Gastrocnemius medialis (tissue), 4 donors: ENCODE measurements at places on chromosomes 2 and 18. TPM values are rescaled to one million over a fixed set of nuclear protein-coding genes. Genes with fewer than 3 reads are reported as not detected.

DNA sequence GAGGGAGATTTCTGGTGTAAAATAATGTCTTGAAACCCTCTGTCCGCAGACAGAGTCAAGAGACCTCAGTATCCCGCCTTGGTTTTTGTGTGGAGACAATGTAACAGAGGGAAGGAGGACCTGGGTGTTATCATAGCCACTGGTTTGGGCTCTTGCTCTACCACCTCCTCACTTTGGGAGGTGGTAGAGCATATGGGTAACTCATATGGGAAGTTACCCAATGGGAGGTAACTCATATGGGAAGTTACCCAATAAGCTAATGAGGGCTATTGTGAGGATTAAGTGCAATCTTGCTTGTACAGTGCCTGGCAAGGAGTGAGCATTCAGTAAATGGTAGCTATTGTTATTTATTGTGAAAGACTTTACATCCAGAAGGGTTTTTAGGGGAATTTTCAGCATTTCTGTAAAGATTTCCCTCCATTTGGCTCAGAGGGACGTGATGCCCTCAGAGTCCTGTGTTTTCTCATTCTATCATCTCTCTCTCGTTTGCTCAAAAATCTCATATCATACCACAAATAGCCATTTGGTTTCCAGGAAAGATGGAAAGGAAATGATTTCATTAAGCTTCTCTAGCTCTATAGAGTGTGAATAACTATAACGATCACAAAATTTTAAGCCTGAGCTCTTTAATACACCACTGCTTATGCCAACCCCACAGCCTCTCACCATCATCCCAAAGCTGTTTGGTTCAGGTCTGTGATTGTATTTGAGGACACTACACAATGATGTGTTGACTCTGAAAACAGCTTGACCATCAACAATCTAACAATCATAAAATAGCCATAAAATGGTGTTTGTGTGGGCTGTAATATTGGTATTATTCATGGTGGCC, 307.7 kb downstream of the STK39 start:
- H3K27me3 ChIP-seq = no peaks in the 10 kb centered on the region
- peaks cover 6% of the 10 kb centered on the region for H3K4me1 ChIP-seq
- no peak for DNase-seq
- no peak overlapping the region for H3K27ac ChIP-seq

DNA sequence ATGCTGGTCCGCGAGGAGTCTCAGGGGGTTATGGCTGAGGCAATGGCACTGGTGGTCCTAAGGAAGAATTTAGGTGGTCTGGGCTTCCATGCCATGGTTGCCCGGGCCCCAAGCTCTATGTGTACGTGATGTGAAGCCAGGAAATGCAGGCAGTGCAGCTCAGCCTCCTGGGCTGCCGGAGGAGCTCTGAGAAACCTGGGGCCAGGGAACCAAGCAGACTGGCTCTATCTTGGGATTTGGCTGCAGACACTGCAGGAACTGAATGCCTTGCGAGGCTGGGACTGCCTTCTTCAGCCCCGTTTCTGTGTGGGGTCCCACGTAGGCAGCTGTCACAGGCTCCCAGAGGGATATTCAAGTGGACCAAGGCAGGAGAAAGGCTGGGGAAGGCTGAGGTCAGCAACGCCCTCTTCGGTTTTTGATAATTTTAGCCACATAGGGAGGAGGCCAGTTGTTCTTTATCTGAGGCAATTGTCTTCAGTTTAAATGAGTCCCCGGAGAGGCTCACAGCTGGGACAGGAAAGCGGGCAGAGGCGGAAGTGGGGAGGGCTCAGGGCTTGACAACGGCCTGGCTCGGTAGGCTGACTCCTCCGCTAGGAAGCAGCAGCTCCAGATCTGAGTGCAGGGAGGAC, 77.7 kb downstream of the RHOB start:
- H3K27ac ChIP-seq = peak overlapping the region; percentile 59
- peaks cover 15% of the 10 kb centered on the region for H3K4me1 ChIP-seq
- no peaks in the 10 kb centered on the region for H3K27me3 ChIP-seq
- no peak for DNase-seq

GRCh38 chr18:79248495-79249060, 147.2 kb upstream of the NFATC1 start:
- no peak for DNase-seq
- peaks cover 4% of the 10 kb centered on the region for H3K4me1 ChIP-seq
- no peaks in the 10 kb centered on the region for H3K36me3 ChIP-seq

GRCh38 chr18:61817086-61817485, 75.7 kb downstream of the RNF152 start:
- no peak overlapping the region for H3K4me3 ChIP-seq
- H3K4me1 ChIP-seq = no peaks in the 10 kb centered on the region
- no peaks in the 10 kb centered on the region for H3K27me3 ChIP-seq
- no peak overlapping the region for H3K27ac ChIP-seq
- no peaks in the 10 kb centered on the region for H3K36me3 ChIP-seq

GRCh38 chr2:215866606-215867005, 146.7 kb downstream of the MREG start:
- no peaks in the 10 kb centered on the region for H3K4me1 ChIP-seq
- DNase-seq = no peak
- H3K4me3 ChIP-seq = no peak overlapping the region

DNA sequence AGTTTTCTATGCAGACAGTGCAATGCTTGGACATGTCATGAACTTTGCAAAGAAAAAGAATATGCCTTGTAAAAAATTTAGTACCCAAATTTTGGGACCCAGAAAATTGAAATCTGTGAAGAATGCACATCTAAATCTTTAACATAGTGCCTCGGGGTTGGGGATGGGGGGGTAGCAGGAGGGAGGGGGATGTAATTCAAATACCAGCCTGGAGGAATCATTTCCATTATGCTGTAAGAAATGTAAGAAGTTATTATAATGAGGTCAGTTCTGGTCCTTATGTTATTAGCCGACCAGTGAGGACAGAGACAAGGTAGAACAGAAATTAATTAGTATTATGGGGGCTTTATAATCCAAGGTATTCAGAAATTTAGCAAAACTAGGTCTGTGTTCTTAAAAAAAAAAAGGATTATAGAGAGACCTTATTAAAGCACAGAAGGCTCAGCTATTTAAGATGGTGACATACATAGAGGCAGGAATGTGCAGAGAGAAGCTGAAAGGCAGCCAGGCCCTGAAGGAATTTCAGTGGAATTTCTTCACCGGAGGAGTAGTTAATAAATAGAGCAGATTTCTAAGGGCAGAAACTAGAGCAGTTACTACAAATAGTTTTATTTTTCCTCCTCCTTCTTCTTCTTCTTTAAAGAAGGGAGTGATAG, 89.0 kb upstream of the RBMS1 start:
- peaks cover 15% of the 10 kb centered on the region for H3K4me1 ChIP-seq
- H3K4me3 ChIP-seq = no peak overlapping the region
- H3K36me3 ChIP-seq = no peaks in the 10 kb centered on the region
- H3K27ac ChIP-seq = no peak overlapping the region
- no peaks in the 10 kb centered on the region for H3K27me3 ChIP-seq

- no peaks in the 10 kb centered on the region for H3K4me1 ChIP-seq
- DNase-seq = no peak
- no peak overlapping the region for H3K27ac ChIP-seq
- no peaks in the 10 kb centered on the region for H3K36me3 ChIP-seq
Observed at GRCh38 chr2:3414133-3414860, 34.8 kb downstream of the TRAPPC12 start.

- no peaks in the 10 kb centered on the region for H3K36me3 ChIP-seq
- H3K4me3 ChIP-seq = peak overlapping the region; percentile 97
- H3K4me1 ChIP-seq = peaks cover 41% of the 10 kb centered on the region
- H3K27me3 ChIP-seq = no peaks in the 10 kb centered on the region
- DNase-seq = no peak
- peak overlapping the region; percentile 91 for H3K27ac ChIP-seq
Observed at GRCh38 chr2:171893196-171893823, 734 bp downstream of the SLC25A12 start.

DNA sequence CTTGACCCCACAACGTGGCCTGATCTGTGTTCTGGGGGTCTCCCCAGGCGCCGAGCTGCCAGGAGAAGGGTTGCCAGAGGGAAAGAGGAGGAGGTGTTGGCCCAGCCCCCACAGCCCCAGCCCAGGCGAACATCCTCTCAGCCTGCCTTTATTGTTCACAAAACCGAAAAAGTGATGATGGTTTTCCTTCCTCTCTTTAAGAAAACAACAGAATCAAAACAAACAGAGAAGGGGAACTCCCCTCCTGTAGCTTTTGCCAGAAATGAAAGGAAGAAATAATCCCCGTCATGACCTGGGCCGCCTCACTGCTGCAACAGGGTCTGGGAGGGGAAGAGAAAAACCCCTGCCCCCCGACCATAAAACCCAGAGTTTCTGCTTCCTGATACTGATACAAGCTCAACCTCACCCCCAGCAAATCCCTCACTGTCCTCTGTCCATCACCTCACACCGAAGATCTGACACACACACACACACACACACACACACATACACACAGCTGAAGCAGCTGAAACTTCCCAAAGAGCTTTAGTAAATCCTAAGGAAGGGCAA, 52.0 kb downstream of the ZFP36L2 start:
- no peak overlapping the region for H3K4me3 ChIP-seq
- peaks cover 18% of the 10 kb centered on the region for H3K4me1 ChIP-seq
- H3K27ac ChIP-seq = peak overlapping the region; percentile 56
- no peaks in the 10 kb centered on the region for H3K27me3 ChIP-seq
- no peaks in the 10 kb centered on the region for H3K36me3 ChIP-seq
- DNase-seq = no peak

DNA sequence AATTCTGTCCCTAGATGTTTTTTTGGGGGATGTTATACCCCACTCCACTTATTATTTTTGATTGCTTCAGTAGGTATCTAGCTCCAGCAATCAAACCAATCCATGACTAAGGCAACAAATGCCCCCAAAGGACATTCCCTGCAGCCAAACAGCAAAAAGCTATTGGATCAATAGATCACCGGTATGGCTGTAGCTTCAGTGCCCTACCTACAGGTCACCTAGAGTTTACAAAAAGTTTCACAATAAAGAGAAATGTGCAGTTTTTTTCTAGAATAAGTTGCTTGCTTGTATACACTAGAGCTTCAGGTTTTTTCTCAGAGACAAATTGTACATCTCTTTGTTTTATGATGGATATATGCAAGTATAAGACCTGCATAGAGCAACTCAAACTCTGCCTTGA, 27.7 kb downstream of the PDE11A start:
- H3K4me3 ChIP-seq = no peak overlapping the region
- no peaks in the 10 kb centered on the region for H3K36me3 ChIP-seq
- no peaks in the 10 kb centered on the region for H3K27me3 ChIP-seq
- H3K4me1 ChIP-seq = no peaks in the 10 kb centered on the region

GRCh38 chr18:62437235-62438017, 85.4 kb upstream of the ZCCHC2 start:
- H3K36me3 ChIP-seq = no peaks in the 10 kb centered on the region
- DNase-seq = peak; percentile 96
- peaks cover 18% of the 10 kb centered on the region for H3K4me1 ChIP-seq
- no peaks in the 10 kb centered on the region for H3K27me3 ChIP-seq
- peak overlapping the region; percentile 1 for H3K4me3 ChIP-seq

- DNase-seq = no peak
- no peak overlapping the region for H3K4me3 ChIP-seq
- H3K36me3 ChIP-seq = no peaks in the 10 kb centered on the region
- H3K27ac ChIP-seq = no peak overlapping the region
- H3K4me1 ChIP-seq = peaks cover 6% of the 10 kb centered on the region
Observed at GRCh38 chr2:29222381-29223179, 107.4 kb downstream of the CLIP4 start.

DNA sequence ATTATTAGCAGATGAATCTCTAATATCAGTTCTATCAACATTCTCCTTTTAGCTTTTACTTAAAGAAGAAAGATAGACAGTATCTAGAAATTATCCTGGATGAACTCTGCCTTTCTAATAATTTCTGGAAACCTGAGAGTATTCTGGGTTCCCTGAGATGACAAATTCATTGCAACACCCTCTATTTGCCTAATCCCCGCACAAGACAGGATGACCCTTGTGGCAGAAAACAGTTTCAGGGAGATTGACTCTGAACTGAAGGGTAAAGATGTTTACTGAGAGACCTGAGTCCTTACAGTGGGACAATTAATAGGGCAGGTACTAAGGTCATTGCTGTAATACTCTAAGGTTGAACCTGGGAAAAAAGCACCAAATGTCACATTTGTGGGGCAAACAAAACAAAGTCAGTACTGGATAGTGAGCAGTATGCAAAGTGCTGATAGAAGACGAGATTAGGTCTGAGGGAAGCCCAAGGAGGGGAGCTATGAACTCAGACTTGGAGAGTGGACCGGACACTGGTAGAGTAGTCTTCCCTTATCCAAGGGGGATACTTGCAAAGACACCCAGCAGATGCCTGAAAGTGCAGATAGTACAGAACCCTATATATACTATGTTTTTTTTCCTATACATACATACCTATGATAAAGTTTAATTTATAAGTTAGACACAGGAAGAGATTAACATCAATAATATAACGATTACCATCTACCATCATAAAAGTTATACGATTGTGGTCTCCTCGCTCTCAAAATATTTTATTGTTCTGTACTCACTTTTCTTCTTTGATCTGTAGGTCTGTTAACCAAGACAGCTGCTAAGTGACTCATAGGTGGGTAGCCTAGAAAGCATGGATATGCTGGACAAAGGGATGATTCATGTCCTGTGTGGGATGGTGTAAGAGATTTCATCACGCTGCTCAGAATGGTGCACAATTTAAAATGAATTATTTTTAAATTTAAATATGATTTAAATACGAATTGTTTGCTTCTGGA, 148.3 kb upstream of the KLHL14 start:
- H3K27me3 ChIP-seq = no peaks in the 10 kb centered on the region
- H3K4me3 ChIP-seq = no peak overlapping the region

DNA sequence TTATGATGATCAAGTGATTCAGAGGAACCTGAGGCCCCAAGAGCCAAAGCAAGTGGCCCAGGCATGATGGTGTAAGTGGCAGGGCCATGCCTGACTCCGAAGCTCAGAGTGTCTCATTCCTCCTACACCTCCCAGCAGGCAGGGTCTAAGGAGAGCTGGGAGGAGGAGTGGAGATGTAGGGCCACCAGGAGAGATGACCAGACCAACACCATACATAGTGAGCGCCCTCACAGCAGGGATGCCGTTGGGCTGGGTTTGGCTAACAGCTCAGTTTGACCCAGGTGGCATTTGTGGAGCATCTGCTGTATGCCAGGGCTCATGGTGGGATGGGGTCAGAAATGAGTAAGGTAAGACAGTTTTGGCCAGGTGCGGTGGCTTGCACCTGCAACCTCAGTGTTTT, 80.7 kb downstream of the MARCO start:
- H3K36me3 ChIP-seq = no peaks in the 10 kb centered on the region
- no peaks in the 10 kb centered on the region for H3K4me1 ChIP-seq
- no peaks in the 10 kb centered on the region for H3K27me3 ChIP-seq
- H3K4me3 ChIP-seq = no peak overlapping the region

- H3K4me3 ChIP-seq = no peak overlapping the region
- no peaks in the 10 kb centered on the region for H3K4me1 ChIP-seq
- H3K27me3 ChIP-seq = no peaks in the 10 kb centered on the region
- H3K36me3 ChIP-seq = peaks cover 58% of the 10 kb centered on the region
Observed at GRCh38 chr2:171723716-171724683, 36.7 kb downstream of the DYNC1I2 start.

The FOXI3 gene
- total RNA-seq = not detected

The MAPRE3 gene
- total RNA-seq = 41.9 TPM

The OLA1 gene
- total RNA-seq = 111 TPM

The DYNAP gene
- not detected for total RNA-seq

The NYAP2 gene
- 1.7 TPM for total RNA-seq

The SCN1A gene
- total RNA-seq = not detected

The CD8B2 gene
- 0.07 TPM for total RNA-seq

The FOXD4L1 gene
- 0.13 TPM for total RNA-seq

The AMER3 gene
- total RNA-seq = not detected

The LBX2 gene
- total RNA-seq = not detected

The BOLL gene
- 8.1 TPM for total RNA-seq
